ENCODE measurements at places on chromosomes 4 and X.
A peak's percentile ranks its signal among the peaks of the same experiment; 100 is the strongest.

DNA sequence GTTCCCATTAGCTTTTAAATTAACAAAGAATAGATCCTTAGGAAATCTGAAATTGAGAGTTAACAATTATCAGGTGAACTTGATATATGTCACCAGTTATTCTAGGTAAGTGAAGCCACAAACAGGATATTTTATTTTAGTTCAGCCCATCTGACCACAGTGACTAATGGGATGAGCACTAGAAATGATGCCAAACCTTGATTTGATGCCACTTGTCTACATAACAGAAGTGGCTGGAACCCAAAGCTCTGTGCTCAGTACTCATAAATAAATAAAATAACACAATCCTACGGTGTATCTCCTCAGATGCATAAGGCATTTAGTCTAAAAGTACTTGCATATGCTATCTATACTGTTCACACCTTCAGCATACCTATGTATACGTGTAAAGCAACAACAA lies 12.2 kb downstream of the SLITRK4 start:
- no peak for DNase-seq

GRCh38 chrX:79107891-79108718 lies 36.4 kb upstream of the GPR174 start:
- DNase-seq = peak; percentile 61

- no peak for DNase-seq
Observed at GRCh38 chr4:37634180-37634579, 52.0 kb downstream of the RELL1 start.

DNA sequence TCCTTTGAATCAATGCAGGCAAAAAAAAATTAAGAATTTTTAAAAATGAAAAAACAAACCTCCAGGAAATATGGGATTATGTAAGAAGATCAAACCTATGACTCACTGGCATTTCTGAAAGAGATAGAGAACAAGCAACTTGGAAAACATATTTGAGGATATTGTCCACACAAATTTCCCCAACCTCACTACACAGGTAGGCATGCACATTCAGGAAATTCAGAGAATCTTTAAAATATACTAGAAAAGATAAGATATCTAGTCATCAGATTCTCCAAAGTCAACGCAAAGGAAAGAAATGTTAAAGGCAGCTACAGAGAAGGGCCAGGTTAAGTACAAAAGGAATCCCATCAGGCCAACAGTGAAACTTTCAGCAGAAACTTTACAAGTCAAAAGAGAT lies 85.6 kb downstream of the ANTXR2 start:
- DNase-seq = no peak

DNA sequence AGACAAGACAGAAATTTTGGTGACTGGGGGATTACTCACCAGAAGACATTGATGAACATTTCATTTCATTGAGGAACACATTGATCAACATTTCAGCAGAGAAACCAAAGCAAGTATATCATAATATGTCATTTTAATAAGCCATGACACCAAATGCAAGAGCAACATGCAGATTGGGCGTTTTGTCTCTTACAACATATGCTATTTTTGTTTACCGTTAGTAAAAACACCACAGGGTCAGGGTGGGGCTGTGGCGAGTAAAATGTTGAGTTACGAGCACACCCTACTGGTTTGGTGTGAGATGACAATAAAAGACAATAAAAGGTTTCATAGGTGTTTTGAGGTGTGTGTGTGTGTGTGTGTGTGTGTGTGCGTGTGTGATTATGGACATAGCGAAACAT lies 294.5 kb downstream of the PDGFC start:
- DNase-seq = no peak

DNA sequence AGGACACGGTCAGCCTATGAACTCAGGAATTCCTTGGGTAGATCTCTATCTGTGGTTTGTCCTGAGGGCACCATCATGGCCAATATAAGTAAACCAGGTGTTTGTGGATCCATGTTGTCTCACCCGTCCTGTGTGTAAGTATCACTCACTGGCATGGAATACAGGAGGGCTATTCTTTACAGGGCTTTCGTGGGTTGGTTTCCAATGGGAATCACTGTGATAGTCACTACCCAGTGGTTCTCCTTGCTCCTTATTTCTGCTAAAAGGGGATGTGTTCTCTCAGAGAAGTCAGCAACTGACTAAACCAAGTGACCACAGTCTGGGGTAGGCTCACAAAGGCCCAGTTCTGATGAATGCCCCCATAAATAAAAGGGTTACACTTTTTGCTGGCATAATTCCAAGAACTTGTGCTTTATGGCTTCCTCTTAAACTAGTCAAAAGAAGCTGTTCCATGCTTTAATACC lies 236.7 kb upstream of the JADE1 start:
- DNase-seq = no peak

- no peak for DNase-seq
Observed at GRCh38 chrX:129646566-129647417, 8.0 kb downstream of the APLN start.

GRCh38 chr4:17721496-17722355 lies 59.7 kb downstream of the FAM184B start:
- DNase-seq = no peak

- DNase-seq = no peak
Observed at GRCh38 chrX:1909419-1910206, 294.8 kb downstream of the ASMT start.

DNA sequence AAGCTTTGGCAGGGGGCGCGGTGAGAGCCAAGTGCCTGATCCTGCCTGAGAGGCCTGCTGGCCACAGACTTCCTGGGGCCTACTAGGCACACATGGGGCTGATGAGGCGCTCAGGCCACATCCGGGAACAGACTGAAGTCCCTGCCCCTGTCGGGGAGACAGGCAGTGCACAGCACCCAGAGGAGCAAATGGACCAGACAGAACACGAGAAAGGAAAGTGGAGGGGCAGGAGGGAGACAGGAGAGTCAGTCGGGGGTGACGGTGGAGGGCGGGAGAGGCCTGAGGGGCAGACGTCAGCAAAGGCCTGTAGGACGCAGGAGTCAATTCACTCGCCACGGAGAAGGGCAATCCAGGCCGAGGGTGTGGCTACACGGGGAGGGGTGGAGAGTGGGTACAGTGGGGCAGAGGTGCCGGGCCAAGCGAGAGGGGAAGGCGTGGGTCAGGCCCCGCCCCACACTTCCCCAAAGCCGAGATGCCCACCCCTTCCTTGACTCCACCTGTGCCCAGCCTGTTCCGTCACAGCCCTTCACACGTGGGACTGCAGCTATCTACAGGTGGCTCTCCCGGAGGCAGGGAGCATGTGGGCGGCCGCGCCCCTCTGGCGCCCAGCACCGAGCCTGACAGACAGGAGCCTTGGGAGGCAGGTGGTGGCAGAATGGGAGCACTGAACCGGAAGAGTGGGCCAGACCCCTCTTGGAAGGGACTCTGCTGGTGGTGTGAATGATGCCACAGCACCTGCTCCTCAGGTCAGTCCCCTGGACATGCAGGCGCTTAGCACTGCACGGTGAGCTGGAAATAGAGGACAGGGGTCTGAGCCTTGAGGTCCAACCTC lies 20.5 kb downstream of the NOP14 start:
- no peak for DNase-seq

DNA sequence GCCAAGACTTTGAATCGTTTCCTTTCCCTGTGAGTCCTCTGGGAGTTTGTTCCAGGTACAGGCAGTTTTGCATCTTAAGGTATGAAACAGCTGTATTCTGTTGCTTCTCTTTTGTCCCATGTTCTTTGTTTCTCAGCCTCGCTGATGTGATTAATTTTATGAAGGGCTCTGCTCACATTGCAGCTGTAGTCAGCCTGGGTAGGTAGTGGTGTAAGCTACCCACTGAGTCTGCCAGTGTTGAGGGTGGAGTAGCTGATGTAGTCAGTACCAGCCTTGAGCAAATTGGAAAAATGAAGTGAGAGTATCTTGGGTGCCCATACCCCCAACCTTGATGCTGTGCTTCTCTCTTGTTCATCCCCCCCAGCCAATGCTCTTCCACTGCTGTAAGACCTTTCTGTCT lies 139.6 kb upstream of the SMIM31 start:
- DNase-seq = no peak

DNA sequence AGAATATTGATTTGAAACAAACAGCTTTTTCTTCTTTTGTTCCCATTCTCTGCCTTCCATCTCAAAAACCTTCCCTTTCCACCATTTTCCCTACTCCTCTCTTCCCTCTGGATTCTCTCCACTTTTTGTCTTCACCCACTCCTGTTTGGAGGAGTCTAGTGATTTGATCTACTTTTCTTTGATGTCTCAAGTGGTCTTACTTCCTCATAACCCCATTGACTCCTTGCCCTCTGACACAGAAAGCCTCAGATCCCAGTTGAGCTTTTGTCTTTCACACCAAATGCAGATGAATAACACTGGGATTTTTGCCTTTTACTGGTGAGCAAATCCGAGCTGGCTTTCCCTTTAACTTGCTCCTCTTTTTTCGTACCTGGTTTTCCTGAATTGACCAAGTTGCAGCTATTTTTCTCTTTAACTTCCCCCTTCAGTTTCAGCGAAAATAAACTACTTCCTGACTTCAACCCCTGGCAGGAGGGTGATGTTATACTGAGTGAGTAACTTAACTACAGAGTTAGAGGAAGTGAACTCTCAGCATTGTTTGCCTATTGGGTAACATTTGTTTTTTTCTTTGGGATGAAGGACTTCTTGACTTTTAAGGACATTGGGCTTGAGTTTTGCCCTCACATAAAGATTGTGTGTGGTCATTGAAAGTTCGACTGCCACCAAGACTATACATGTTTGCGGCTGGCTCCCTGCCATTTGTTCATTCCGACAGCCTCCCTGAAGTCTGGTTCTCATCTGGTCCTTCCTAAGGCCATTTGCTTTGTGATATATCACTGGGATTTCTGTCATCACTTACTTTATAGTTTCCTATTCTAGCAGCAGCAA lies 392.8 kb upstream of the NR3C2 start:
- no peak for DNase-seq

DNA sequence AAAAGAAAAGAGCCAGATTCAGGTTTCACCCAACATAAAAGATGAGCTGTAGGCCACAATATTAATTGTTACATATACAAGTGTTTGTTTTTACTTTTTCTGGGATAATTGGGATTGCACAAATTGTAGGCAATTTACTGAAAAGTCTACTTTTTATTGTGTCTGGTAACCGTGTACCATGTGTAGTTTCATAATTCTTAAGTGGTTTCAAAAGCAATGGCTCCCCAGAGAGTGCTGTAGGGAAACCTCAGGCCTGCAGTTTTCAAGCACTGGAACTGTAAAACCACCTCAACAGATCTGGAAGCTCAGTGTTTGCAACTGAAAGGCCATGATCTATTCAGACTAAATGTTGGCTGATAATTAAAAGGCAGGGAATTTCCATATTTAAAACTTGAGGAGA lies 53.9 kb upstream of the MMAA start:
- no peak for DNase-seq

DNA sequence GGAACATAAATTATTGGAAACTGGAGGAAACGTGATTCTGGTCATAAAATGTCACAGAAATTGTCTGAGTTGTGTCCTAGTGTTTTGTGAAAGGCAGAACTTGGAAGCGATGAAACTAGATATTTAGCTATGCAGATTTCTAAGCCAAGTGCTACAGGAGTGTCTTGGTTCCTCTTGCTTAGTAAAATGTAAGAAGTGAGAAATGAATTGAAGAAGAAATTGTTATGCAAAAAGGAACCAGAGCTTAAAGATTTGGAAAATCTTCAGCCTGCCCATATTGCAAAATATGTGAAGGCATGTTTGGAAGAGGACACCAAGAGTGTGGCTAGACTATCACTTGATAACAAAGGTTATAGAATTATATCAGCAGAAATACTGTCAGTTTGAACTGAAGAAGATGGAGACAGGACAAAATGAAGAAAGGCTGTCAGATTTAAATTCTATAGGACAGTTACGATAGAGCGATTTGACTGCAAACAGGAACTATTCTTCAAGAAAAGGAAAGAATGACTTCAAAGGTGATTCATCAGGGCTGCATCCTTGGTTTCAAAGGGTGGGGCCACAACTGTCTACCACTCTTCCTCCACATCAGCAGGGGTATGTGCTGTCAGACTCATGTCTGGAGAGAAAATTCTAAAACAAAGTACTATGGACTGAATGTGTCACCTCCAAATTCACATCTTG lies 9.4 kb upstream of the CDS1 start:
- no peak for DNase-seq

DNA sequence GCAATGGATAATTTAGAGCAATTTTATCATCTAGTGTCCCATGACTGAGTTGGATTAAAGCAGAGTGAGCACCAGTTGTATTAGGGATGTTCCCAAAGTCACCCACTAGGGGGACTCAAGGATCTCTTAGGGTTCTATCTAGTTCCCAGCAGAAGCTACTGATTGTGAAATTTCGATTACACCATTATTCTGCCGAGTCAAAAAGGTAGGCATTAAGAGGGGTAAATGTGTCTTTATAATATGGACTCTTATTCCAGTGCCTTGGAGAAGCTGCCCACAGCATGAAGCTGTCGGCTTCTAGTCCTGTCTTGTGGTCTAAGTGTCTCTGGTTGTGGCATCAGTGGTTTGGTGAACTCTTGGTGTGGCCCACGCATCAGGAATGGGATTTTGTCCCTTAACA lies 53.3 kb downstream of the RGS12 start:
- DNase-seq = peak; percentile 56

- no peak for DNase-seq
Observed at GRCh38 chrX:106987488-106987887, 12.5 kb downstream of the MORC4 start.

DNA sequence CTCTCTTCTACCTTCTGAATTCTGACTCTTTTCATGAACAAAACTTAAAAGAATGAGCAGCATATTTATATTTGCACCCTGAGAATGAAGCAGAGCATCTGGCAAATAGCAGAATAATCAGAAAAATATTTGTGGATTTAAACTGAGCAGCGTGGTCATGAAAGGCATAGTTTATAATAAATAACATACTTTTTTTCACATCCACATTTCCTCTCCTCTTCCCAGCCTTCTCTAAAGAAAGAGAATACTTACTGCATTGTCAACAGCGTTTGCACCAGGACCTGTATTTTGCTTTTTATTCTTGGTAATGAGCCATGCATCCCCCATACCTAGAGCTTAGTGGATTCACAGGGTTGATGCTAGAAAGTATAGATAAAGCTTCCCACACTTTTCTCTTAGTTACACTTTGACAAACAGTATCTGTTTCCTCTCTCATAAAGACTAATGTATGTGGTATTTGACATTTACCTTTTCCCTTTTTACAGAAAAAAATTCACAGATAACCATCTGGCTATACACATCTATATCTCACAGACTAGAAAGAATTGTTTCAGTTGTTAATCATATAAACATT lies 131.5 kb downstream of the PRSS12 start:
- DNase-seq = no peak

Measured in CD4-positive, alpha-beta T cell treated with Interleukin-6 at 100 ng/mL for 8 hours (primary cell).